ENCODE measurements at places on chromosomes 6 and 20.

DNA sequence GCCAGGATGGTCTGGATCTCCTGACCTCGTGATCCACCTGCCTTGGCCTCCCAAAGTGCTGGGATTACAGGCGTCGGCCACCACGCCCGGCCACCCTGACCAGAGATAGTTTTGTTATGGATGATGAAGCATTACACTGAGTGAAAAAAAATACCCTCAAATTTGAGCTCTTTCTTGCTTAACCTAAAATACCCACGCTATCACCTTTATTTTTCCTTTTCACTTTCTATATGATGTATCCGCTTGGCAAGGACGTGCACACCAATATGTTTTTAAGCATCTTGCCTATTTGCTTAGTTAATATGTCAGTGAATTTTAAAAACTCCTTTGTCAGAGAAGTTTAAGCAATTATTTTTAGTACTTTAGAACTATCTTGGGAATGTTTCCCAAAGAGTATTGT, 150.4 kb downstream of the INSM1 start:
- DNase-seq, result no peak

DNA sequence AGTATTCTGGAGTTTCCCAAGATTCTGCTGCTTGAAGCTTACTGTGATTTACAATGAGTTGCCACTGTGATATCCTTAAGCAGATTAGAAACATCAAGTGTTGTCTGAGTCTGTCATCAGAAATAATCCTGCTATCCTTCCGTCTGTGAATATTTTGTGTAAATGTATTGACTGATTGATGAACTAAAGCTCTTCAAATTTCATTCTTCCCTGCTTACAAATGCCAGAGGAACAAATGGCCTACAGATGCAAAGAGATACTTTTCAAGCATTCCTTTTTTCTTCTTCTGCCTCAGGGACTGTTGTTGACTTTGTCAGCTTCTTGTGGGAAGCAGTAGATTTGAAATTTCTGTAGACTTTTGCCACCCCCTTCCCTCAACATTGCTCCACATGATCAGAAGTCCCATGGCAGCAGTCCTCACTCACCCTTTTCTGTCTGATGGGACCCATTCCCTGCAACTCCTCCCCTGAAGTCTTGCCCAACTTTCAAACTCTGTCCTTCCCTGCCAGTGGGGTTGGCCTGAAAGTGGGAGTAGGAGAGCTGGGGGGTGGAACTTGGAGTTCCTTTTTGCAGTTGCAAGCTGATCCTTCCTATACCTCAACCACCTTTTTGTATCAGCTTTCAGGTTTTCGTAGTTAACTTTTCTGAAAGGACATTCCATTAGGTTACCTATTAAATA, 38.5 kb upstream of the MLIP start:
- DNase-seq, result no peak

- DNase-seq, result no peak
Observed at GRCh38 chr20:58040447-58041290, 187.8 kb downstream of the ANKRD60 start.

DNA sequence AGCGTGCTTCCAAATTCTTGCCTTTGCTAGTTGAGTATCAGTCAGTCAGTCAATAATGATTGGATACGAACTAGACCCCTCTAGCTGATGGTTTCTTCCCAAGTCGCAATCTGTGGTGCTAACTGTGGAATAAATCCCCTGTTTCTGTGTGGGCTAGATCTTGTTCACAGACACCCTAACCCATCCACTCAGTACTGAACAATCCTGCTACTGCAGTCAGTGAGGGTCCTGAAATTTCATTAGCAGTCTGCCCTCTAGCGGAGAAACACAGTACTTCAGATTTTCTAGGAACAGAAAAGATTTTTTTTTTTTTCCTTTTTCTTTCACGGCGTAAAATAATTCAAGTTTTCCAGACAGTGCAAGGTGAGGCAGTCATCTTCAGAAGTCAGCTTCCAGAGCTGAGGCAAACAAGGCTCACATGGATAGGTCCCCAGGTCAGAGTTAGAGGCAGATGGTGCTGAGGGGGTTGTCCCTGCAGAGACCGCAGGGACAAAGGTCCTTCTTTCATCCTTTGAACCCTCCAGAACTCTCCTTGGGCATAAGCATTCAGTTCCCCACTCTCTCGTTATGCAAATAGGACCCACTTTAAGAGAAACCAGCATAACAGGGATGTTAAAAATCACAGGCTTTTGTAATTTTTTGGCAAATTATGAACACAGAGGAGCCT, 119.6 kb downstream of the SCML4 start:
- DNase-seq, result no peak

GRCh38 chr20:34564833-34565232, 6.3 kb downstream of the MAP1LC3A start:
- DNase-seq, result no peak
